ENCODE measurements at places on chromosomes 6 and 20.

DNA sequence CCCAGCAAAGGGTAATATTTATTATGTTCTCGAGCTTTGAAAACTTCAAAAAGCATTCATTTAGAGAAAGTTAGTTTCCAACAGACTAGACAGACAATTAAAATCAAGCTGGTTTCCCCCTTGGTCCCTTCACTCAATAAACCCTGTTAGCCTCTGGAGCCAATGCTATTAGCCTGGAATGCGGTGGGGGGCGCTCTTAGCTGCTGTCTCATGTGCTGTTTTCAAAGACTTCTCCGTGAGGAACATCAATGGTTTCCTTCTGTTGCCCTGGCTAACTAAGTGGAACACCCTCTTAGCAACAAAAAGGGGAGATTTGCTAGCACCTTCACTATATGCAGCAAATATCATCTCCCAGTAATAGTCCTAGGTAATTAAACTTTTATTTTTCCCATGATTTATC, 86.4 kb downstream of the LY86 start:
- no peak for DNase-seq

DNA sequence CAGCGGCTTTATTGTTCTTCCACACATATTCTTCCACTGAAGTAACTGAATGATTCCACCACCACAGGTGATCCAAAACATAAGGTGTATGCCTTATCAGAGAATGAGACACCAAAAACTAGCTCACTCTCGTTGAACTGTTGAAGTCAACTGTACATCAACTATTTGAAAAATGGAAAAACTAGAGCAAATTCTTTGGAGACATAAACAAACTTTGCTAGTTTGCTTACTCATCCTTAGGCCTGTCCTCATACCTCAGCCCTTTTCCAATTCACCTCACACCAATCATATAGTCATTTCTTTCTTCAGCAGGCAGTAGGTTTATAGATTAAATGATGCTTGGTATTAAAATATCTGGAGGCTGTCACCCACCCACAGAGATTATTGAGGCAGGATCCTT, 77.1 kb upstream of the RNF217 start:
- DNase-seq: no peak

- no peak for DNase-seq
These were observed 765 bp downstream of the IRAK1BP1 start for GRCh38 chr6:78868116-78868515.

DNA sequence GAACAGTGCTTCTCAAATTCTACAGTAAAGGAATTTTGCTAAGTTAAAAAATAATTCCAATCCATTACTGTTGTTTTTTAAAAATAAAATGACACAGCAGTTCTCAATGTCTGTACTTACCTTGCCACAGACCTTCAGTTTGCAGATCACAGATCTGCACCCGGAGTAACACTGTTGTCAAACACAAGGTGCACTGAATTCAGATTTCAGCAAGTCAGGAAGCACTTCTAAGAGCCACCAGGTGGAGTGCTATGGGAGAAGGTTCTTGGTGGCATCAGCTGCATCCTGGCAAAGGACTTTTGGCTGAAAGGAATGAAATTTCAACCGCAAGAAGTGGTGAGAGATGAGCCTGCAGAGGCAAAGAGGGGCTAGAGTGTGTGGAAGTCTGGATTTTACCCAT, 17.4 kb downstream of the RSPH4A start:
- DNase-seq: no peak

GRCh38 chr6:15378866-15379265, 133.0 kb downstream of the JARID2 start:
- no peak for DNase-seq

- peak; percentile 50 for DNase-seq
These were observed 18.4 kb upstream of the AKAP7 start for GRCh38 chr6:131116755-131117360.

DNA sequence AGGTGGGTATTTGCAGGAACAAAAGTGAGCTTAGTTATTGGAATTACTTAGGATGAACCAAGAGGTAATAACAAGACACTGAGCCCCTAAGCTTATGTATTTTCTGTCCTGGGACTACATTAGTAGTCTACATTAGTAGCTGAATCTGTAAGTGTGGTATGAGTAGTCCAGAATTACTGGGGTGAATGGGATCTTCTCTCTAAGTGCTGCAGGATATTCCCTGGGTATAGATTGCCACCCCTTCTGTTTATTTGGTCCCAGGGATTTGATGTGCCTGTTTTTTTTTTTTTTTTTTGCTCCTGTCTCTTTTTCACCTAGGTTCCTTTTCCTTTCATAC, 5.9 kb downstream of the CD2AP start:
- no peak for DNase-seq

DNA sequence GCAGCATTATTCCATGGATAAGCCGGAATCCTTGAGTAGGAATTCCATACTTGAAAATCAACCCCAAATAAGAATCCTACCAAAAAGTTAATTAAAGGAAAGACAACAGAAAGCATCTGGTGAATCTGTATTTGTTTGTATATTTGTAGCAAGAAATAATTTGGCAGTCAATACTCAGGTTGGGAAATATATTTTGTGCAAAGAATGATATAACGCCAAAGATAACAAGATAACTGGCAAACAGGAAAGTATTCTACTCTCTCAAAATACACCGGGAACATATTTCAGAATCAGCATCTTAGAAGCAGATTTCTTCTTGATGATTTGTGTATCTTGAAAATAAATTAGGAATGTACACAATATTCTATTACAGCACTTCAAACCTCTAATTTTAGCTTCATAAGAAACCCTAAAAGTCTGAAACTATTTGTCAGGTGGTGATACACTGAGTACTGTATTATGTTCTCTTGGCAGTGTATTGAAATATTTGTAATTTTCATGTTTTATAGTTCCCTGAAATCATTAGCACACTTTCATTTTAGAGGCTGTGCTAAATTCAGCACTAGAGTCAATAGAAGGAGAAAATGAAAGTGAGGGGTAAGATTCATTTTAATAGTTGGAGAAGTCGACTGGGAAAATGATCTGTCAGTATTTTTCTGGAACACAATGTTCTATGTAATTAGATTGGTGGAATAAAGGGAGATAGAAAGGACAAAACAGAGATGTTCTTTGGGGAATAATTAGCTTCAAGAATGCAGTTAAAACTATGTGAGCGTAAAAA, 879.7 kb upstream of the GJE1 start:
- DNase-seq: no peak

DNA sequence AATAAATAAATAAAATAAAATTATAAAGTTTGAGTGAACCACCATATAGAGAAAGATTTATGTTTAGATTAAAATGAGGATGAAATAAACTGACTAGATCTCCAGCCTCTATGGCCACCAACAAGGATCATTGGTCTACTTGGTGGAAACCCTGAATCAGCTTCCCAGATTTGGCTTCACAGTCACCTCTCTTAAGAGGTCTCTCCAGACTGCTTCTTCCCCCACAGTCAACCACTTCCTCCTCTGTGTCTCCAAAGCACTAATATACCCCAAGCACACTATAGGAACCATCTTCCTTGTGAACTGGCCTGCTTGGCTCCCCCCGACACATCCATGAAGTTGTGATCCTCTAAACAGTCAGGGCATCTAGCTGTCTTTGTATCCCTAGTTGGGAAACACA, 529.6 kb upstream of the RNF217 start:
- no peak for DNase-seq

DNA sequence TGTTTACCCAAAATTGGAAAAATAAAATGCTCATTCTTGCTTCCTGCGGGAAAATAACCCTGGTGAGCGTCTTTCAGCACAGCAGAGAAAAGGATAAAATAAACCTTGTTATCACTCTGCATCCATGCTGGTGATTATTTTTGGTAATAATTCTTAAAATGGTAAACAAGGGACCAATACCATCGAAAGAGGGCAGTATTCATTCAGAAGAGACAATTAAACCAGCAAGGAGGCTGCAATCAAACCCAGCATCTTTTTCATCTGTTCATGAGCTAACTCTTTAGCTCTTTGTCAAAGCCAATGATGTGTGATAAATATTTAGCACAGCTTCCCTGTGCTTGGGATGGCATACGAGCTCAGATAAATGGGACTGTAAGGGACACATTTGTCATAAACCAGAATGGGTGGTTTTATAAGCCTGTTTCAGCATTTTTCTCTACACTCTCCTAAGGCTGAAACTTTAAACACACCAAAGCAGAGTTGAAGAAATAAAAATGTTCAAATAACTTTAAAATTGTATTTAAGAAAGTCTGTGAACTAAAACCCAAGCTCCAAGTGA, 34.4 kb downstream of the CDH26 start:
- DNase-seq: no peak

DNA sequence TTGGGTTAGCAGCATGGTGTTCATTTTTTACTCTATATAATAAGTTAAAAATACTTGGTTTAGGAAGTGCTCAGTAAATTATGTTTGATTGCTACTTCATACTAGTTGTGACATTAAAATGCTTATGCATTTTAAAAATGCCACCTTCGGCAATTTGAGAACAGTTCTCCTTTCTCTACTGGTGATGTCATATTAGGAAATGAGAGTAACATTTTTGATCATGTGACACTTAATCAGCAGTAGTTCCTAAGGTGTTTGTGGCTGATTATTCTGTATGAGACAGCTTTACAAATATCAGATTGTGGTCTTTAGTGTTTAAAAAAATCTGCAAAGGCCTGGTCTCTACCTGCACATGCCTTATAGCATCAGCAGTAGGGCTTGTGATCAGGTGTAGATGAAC, 4.4 kb downstream of the GZF1 start:
- no peak for DNase-seq

DNA sequence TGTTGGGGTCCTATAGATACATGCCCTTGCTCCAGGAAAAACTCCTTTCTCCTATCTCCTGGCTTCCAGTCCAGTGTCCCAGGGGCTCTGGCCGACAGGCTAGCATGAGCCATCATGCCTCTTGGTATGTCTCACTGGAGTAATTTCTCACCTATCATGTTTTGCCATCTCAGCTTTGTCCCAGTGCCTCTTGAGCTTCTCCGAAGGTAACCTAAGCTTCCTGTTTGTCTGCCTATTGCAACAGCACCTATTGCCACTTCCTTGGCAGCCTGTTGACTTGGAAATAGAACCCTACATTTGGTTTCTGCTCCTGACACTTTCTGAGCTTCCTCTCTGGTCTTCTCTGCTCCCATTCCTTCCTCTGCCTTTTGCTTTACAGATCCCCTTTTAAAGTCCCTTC, 197.7 kb downstream of the KCNQ5 start:
- no peak for DNase-seq

- no peak for DNase-seq
These were observed 148.0 kb upstream of the SPTLC3 start for GRCh38 chr20:12860619-12861247.

- DNase-seq: no peak
These were observed 474.7 kb downstream of the EPM2A start for GRCh38 chr6:145260484-145261175.

DNA sequence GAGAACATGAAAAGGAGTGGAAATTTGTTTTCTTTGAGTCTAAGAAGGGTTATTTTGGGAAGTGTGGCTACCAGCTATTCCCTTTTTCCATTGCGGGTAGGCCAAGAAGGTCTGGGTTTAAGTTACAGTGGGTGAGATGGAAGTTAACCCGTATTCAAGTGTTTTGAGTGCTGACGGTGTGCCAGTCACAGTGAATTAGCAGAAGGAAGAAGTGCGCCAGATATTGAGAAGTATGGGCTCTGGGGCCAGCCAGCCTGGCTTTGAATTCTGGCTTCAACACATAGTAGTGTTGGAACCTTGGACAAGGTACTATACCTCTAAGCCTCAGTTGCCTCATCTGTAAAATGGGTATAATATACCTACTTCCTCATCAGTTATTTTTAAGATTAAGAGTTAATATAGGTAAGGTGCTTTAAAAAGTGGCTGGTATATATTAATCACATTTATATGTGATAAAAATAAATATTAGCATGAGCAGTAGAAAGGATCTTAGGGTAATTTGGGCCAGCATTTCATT, 16.3 kb downstream of the ZNF76 start:
- DNase-seq: no peak

DNA sequence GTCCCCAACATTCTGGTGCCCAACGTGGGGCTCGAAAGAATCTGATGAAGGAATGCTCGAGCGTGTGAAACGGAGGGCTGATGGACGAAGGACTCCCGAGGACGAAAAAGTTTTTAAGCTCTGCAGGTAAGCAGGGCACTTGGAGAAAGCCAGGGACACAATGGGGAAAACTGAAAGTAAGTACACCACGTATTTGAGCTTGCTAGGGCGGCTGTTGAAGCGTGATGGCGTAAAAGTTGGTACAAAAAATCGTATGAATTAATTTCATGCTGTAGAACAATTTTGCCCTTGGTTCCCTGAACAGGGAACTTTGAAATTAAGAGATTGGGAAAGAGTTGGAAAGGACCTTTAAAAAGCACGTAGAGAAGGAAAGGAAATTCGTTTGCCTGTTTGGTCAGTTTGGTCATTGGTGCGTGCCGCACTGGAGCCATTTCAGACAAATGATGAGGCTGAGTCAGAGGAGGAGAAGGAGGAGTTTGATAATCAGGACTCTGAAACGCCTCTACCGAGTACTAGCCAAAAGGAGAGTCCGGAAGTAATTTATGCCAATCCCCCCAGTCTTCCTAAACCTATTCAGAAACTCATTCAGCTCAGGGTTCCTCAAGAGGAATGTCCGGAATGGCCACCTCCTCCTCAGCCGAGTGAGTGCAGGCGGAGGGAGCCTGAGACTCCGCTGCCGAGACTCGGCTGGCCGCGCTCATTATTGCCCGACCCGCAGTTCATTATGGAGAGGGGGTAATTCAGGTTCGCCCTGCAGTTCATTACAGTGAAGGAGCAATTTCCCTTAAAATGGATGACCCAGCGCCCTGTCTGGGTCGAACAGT, 59.2 kb upstream of the PRSS16 start:
- peak; percentile 83 for DNase-seq

DNA sequence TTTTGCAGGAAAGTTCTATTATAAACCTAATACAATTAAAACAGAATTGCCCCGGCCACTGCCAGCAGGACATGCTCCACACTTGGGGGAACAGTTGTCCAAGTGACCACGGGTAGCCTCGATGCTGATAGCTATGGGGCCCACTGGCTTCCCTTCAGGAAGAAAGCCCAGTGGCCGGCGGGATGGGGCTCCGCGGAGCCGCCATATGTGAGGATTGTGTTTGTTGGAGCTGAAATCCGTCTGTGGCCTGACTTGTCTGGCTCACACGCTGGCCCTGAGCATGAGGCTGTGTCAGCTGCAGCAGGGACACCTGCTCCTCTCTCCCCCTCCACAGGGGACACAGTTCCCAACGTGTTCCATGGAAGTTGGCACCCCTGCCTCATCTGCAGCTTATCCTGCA, 46.6 kb downstream of the ZNF831 start:
- no peak for DNase-seq

- DNase-seq: no peak
These were observed 64.8 kb downstream of the PHACTR3 start for GRCh38 chr20:59668926-59669850.

Measured in fibroblast of skin of abdomen (primary cell).